Natural killer cell (primary cell): ENCODE measurements at places on chromosomes 1 and 21.

DNA sequence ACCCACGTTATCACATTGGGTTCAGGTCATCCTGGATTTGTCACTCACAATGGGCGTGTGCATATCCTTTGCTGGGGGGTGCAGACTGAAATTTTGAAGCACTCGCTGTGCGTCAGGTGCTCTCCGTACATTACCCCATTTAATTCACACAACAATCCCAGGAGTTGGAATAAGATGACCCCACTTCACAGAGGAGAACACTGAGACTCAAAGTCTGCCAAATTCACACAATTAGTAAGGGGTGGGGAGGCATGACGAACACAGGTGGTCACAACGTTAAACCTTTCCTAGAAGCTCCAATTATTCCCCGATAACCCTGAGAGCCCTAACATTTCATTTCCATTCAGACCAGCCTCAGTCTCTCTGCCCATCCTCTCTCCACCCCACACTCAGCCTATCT lies 3.8 kb upstream of the S100A2 start:
- no peak for DNase-seq

DNA sequence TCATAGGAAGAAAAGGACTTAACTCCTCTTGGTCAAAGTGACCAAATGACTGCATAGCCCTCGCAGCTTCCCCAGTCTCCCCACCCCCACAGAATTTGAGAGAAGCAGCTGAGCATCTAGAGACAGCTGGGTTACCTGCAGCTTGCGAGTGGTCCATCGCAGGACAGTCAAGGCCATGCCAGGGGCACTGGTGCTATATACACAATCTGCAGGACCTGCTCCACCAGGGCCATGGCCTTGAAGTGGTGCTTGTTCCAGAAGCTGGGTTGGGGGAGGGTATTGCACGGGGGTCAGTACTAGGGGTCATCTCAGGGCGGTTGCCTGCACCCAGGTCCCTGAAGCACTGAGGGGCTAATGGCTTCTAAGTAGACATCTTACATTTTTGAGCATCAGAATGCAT lies 10.4 kb downstream of the MRTO4 start:
- DNase-seq: no peak

GRCh38 chr1:192395211-192395610 lies 78.4 kb downstream of the RGS21 start:
- no peak for DNase-seq

DNA sequence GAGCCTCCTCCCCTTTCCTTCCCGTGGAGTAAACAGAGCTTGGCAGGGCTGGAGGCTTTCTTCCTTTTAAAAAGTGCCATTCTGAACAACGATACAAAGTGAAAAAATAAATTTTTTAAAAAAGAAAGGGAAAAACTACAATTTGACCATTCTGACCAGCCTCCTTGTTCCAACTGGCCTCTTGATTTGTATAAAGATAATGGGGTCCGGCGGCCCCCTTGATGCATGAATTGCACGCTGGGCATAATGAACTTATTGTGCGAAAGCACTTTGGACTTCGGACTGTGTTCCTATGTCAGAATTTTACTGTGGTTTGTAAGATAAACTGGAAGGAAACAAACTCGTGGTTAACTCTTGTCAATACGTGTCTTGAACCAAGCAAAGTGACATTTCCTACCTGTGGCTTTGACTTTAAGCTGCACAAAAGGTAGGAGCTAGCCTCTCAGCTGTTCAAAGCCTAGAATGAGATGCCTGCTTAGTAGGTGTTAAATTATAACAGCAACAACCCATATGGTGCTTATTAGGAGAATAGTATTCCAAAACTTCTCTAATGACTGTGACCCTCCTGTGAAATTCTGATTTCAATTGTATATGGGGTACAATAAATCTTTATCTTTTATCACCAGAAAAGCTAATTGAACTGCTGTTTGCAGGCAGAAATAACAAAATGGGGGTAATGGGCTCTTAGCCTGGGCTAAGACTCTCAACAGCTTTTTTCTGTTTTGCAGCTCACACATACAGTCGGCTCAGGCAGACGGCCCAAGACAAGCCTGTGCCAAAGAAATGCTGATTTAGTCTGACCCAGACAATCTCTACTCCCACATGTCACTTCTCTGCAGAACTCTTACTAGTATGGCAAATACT lies 9.3 kb downstream of the IRF2BP2 start:
- DNase-seq: no peak
